ENCODE measurements at places on chromosomes 11 and 22. TPM values are rescaled to one million over a fixed set of nuclear protein-coding genes. Genes with fewer than 3 reads are reported as not detected.

DNA sequence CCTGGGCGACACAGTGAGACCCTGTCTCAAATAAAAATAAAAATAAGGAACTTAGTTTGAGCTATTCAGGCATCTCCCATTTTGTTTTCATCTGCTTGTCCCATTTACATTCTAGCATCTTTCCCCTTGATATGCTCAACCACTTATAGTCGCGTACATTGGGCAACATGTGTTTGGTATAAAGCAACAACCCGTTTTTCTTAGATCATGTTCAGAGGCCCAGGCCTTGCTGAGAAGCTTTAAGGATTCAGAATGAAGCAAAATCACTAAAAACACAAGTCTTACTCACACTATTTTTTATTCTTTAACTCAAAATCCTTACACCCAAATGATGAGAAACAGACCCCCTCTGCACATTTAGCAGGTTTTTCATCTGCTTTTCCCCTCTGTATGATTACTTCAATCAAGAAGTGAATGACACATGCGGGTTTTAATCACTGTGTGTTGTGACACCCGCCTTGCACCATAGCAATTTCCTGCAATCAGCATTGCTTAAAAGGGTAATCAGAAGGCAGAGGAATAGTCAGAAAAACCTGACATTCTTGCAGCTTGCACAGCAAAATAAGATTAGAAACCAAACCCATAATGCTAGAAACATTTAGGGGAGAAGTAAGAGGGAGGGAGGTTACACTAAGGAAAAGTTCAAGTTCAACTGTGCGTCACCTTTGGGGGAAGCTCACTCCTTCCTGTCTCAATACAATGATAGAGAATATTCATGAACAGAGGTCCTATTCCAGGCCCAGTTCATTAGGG, 25.9 kb downstream of the ALG9 start:
- no peak for DNase-seq

Gene KCNJ1
- not detected for total RNA-seq

Gene OR52H1
- 0.75 TPM for total RNA-seq

DNA sequence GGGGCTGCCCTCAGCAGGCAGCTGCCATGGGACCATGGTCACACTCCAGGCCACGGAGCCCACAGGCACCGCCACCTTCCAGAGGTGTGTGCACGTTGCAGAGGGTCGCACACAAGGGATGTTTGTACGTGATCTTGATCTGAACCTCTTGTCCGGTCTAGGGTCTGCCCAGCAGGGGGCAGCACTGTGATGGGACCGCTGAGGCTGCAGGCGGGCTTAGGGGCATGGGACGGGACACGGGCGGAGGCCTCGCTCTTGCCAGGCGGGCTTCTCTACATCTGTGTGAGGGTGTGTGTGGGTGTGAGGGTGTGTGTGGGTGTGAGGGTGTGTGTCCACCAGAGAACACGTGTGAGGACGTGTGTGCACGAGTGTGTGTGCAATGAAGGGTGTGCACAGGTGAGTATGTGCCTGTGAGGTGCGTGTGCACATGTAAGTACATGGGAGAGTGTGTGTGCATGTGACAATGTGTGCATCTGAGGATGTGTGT, 52.4 kb downstream of the CACNA1I start:
- DNase-seq, result no peak
